ENCODE measurements at places on chromosomes 13 and 19. TPM values are rescaled to one million over a fixed set of nuclear protein-coding genes. Genes with fewer than 3 reads are reported as not detected.

Gene NOVA2
- 15.9 TPM for total RNA-seq

Gene OR7D2
- total RNA-seq: not detected

Gene RETN
- total RNA-seq: 0.92 TPM

Gene CFAP97D2
- total RNA-seq: 0.23 TPM

Gene CABP5
- not detected for total RNA-seq

Gene B3GNT3
- total RNA-seq: 0.46 TPM
